ENCODE measurements at places on chromosomes 1 and 21.

GRCh38 chr1:171258429-171258828 lies 10.1 kb downstream of the FMO1 start:
- DNase-seq, result no peak

GRCh38 chr1:229905031-229905545 lies 161.9 kb upstream of the GALNT2 start:
- DNase-seq, result no peak

GRCh38 chr1:72371259-72372035 lies 89.1 kb upstream of the NEGR1 start:
- DNase-seq, result no peak

DNA sequence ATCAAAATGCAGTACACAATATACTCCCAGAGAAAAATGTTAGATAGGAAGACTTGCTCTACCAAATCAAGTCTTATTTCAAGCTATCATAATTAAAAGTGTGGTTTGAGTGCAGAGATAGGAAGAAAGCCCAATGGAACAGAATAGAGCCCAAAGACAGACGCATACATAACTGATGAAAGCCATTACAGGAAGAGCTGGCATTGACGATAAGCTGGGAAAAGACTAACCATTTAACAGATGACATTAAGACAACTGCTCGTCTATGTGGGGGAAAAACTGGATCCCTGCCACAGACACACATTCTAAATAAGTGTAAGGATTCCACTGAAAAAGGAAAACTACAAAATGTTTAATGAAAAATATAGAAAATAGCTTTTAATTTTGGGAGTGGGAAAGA lies 85.5 kb downstream of the NGF start:
- peak; percentile 36 for DNase-seq
